ENCODE measurements at places on chromosomes 7 and 10.

DNA sequence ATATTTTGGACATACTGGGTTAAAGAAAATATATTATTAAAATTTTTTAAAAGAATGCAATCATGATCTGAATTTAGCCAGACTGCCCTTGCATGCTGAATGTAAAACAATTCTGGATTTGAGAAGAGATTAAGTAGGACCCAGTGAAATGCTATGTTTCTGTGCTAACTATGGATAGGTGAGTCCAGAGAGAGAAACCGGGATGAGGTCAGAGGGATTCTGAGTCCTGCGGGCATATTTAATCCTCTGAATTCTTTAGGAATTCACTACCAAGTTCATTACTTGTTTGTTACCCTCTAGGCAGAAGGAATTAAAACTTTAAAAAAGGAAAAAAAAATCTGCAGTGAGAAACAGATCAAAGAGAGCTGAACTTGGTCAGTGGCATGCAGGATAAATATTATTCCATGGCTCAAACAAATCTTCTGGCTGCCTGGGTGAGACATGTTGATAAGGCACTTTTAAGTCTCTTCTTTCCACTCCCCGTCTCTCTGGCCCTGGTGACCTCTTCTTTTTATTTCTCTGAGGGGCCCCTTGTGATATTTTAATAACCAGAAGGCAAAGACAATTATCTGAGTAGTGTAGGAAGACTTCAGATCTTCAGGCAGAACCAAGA, 50.2 kb upstream of the LYZL1 start:
- DNase-seq, result no peak

DNA sequence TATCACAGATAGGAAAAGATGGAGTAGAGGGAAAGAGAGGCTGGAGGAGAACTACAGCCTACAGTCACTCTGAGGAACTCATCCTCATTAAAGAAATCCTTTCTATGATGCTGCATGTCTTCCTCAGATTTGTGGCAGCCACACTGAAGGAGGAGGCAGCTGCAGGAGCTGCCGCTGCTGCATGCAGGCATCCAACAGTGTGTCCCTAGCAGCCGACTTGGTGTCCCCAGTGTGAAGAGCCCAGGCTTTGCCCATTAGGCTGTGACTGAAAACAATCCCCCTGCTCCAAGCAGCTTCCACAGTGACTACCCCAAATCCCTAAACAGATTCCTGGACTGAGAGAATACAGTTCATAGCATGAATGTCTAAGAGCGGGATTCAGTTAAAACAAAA, 23.1 kb downstream of the SKIDA1 start:
- DNase-seq, result no peak

GRCh38 chr10:96701265-96701664, 19.0 kb downstream of the PIK3AP1 start:
- no peak for DNase-seq

- DNase-seq, result no peak
Measured at GRCh38 chr7:121303422-121304101, 25.2 kb upstream of the WNT16 start.
